ENCODE measurements at places on chromosomes 4 and X.

GRCh38 chr4:53633608-53634007, 42.3 kb upstream of the LNX1 start:
- no peak for DNase-seq

DNA sequence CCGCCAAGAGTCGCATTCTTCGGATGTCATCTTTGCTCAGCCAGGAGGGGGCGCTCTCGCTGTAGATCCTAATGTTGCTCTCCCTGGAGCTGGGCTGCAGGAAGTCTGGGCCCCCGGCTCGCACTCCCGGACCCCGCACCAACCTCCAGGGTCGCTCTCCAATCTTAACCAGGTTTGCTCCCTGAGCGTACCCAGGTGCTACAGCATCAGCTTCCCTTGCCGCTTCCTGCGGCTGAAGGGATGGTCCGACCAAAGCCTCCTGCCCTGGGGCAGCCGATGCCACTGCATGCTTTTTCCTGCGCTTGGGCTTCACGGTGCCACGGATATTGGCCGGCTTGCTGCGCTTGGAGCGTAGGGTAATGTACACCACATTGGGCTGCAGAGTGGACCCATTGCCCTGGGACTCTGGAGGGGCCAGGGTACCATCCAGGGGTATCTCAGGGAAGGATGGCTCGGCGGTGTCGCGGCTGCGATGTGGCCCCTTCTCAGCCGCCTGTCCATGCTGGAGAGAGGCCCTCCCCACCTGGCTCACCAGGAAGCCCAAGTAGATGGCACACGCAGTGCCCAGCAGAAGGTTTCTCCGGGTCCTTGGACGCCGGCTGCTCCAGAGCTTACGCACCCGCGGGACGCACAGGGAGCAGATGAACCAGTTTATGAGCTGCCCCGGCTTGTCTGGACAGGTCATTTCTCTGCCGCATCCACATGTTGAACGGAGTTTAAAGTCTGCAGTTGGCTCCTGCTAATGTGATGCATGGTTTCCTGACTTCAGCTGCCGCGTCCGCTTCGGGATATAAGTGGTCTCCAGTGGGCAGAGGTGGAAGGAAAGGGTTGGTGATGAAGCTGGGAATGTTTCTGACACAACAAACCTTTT, 1.9 kb downstream of the GASK1B start:
- peak; percentile 22 for DNase-seq

- no peak for DNase-seq
These were observed 47.5 kb upstream of the NKX1-1 start for GRCh38 chr4:1453731-1454130.

DNA sequence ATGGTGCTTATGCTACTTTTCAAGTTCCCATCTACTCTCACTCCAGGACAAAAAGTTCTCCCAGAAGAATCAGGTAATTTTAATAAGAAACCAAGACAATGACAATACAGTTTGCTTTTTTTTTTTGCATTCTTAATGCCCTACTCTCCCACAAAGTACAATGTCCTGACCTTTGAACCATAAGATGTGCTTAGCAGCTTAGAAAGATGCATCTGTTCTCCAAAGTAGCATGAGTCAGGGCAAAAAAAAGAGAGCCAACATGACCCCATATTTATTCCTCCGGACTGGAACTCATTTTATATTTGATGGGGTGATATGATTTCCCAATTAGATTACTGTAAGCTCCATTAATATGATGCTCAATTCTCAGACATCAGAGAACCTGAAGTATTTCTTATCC, 16.5 kb upstream of the PDCL2 start:
- no peak for DNase-seq

- peak; percentile 54 for DNase-seq
These were observed 135.3 kb upstream of the LDB2 start for GRCh38 chr4:17033768-17034181.

- DNase-seq = peak; percentile 96
These were observed 190.6 kb downstream of the CCSER1 start for GRCh38 chr4:90317785-90318184.

DNA sequence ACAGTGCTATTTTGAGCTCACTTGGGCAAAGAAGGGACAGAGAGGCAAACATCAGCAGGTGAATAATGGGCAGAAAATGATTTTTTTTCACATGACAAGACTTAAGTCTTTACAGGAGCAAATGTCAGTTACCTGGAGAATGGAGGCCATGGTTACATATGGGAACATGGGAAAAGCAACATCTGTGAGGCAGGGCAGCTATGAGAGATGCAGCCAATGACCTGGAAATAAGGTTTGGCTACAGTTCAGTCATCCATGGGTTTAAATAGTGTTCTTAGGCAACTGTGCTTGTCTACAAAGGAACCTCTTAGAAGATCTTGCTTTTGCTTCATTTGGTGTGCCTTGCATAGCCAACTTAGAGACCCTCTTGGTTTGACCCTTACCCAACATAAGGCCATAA, 490.2 kb upstream of the LCORL start:
- no peak for DNase-seq
